ENCODE measurements at places on chromosomes 16 and 17.

GRCh38 chr17:19374136-19374535 lies 4.2 kb upstream of the MAPK7 start:
- DNase-seq: no peak

GRCh38 chr16:78784771-78785170 lies 685.3 kb downstream of the WWOX start:
- no peak for DNase-seq

GRCh38 chr17:44646280-44646679 lies 10.0 kb upstream of the MEIOC start:
- DNase-seq: no peak

DNA sequence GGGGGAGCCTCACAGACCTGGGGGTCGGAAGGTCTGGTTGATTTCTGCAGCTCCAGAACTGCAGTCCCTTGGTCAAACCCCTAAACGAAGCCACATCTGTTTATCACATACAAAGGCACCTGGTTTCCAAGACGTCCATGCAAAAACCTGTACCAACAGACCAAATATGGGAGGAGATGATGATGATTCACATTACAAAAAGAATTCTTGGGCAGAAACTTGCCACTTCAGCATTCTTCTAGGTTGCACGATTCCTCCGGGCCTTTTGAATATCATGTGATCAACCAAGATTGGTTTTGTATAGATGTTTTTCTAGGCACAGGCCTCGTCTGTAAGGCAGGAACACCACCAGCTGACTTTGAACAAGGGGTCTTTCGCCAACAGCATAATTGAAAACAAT lies 466.3 kb downstream of the SOX9 start:
- DNase-seq: no peak

DNA sequence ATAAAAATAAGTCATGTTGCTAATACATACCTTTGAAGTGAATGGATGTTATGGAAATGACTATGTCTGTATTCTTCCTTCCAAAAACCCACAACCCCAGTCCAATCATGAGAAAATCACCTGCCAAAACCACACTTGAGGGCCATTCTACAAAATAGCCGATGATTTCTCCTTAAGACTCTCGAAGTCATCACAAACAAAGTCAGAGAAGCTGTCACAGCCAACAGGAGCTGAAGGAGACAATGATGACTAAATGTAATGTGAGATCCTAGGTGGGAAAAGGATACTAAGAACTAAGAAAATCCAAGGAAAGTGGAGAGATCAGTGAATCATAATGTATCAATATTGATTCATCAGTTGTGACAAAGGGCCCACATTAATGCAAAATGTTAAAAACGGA lies 432.9 kb upstream of the DYNLRB2 start:
- DNase-seq: no peak

DNA sequence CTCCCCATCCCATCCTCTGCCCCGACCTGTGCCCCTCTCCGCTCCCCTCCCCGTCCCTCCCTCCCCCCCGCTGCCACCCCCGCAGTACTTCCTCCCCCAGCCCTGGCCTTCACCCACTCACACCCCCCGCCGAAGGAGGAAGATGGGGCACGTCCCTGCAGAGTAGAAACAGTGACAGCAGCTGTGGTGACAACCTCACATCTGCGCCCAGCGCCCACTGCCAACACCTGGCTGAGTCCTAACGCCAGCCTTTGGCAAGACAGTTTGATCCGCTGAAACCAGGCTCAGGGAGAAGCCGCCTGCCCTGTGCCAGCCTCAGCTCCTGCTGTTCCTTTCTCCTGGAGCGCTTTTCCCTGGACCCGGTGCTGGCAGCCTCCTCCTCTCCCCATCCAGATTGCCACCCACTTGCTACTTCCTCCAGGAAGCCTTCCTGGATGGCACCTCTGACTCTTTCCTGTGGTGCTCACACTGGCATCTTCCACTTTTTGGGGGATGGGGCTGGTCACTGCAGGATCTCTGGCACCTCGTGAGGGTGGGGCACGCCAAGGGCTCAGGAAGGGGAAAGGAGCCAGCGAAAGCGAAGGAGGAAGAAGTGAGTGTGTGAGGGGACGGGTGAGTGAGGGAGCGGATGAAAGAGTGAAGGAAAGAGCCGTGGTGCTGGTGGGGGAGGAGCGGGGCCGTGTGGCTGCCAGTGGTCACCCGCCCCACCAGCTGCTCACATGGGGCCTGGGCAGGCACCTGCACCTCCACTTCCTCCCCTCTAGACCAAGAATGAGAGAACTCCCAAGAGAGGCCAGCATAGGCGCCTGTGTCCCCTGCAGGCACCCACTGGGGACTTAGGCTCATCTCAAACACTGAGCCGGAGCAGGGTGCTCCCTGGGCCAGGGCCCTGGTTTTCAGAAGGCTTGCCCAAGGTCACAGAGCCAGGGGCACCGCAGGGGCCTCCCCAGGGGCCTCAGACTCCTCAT lies 27.0 kb downstream of the ZFPM1 start:
- DNase-seq: peak; percentile 37

DNA sequence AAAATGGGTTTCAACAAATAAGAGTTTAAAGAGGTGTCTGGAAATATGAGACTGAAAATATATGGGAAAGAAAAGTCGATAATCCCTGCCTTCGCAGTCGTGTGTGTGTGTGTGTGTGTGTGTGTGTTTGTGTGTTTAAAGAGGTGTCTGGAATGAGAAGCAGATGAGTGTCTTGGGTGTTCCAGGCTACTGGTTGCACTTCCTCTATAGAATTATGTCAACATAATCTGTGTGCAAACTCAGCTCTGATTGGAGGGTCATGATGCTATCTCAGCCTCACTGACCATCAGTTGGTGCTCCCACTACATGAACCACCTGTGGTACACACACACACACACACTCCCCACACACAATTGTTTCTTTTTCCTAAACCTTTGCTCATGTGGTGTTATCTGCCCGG lies 347.3 kb downstream of the NPIPA8 start:
- DNase-seq: no peak

GRCh38 chr17:42305543-42306384 lies 17.5 kb downstream of the STAT5A start:
- peak; percentile 40 for DNase-seq

GRCh38 chr17:27263386-27263785 lies 30.5 kb upstream of the WSB1 start:
- no peak for DNase-seq

- DNase-seq: peak; percentile 56
These were observed at the start of gene ITGB4 for GRCh38 chr17:75720656-75721462. ITGB4 (plus strand) TSS chr17:75721459; CDS start chr17:75724704, 3,245 bp downstream.

DNA sequence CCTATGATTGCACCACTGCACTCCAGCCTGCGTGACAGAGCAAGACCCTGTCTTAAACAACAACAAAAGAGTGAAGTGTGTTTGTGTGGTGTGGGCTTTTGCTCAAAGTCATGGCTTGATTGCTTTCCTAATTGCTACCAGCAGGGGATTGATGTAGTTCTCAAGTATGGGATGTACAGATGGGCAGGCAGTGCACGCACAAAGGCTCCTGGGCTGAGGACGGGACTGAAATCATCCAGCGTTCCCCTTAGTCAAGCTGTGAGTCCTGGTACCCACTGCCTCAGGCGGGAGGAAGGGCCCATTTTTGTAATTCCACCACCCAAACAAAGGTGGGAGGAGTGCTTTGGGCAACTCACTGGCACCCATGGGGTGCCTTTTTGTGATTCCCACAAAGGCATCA lies 47.3 kb downstream of the GDE1 start:
- no peak for DNase-seq

- DNase-seq: no peak
These were observed 7.6 kb upstream of the RPH3AL start for GRCh38 chr17:360092-360750.

DNA sequence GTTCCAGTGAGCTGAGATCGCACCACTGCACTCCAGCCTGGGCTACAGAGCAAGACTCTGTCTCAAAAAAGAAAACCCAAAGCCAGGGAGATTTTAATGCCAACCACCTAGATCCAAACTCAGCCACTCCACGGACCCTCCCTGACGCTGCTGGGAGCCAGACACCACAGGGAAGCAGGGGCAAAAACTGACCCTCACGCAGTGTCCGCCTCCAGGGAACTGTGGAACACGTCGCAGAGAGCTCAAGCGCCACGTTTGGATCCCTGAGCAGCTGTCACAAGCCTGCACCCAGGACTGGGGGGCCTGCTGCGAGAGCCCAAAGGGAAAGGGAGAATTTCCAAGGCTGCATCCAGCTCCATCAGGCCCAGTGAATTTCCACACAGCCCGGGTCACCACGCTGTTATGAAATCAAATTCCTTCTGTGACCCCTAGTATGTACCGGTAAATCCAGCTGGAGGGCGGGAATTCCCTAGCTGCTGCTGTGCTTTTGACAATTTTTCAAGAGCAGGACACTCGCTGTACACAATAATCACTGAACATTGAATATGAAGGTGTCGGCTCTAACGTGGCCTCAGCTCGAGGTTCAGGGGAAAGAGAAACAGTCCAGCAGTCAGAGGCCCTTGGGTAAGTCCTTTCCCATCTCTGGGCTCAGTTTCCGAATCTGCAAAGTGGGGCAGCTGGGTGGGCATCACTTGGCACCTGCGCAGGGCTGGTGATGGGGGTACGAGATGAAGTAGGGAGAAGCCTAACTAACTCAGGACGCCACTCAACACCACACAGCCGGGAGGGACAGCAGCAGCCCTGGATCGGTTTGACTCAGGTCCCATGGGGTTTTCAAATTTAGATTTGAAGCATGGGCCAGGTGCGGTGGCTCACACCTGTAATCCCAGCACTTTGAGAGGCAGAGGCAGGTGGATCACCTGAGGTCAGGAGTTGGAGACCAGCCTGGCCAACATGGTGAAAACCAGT lies 8.6 kb downstream of the CARHSP1 start:
- DNase-seq: no peak

DNA sequence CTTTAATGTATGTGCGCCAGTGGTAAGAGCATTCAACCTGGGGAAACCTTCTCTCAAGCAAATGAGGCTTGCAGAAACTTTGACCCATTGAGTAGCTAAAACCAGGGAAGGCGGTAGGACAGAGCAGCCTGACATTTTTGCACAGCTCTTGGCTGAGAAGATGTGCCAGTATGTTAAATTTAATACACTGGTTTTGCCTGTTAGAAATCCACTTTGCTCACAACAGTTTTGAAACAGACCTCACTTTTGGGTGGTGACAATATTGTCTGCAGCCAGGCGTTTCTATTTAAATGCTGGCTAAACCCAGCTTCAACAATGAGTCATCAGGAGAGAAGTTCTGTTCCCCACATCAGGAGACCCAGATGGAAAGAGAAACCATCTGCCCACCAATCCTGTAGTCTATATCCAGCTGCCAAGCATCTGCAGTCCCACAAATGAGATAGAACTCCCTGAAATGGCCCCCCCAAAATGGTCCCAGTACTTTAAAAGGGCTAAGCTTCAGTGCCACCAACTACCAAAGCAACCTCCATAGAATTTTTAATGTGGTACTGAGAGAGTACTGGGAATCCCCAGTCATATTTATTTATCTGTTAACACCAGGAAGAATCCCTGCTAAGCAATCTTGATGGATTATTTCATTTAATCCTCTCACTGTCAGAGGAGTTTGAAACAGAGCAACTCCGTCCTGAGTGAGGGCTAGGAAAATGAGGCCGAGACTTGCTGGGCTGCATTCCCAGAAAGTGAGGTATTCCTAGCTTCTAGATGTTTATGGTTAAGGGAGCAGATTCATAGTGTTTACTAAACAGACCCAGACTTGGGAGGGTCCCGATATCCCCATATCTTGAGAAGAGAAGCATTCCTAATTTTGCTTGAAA lies 29.0 kb upstream of the CLEC3A start:
- DNase-seq: no peak

DNA sequence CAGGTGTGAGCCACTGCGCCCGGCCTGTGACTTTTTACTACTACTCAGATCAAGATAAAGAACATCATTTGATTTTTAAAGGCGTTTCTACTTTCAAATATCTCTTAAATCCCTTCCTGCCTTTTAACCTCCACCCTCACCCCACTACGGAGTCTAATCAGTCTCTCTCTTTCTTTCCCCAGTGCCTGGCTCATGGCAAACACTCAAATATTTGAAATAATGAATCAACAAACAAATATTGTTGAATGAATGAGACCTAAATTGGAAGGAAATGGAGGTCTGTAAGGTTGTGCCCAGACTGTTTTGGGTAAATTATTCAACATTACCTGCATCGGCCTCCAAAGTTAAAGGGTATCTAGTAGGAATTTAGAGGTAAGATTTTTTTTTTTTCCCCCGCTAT lies 14.7 kb downstream of the COPZ2 start:
- DNase-seq: no peak

DNA sequence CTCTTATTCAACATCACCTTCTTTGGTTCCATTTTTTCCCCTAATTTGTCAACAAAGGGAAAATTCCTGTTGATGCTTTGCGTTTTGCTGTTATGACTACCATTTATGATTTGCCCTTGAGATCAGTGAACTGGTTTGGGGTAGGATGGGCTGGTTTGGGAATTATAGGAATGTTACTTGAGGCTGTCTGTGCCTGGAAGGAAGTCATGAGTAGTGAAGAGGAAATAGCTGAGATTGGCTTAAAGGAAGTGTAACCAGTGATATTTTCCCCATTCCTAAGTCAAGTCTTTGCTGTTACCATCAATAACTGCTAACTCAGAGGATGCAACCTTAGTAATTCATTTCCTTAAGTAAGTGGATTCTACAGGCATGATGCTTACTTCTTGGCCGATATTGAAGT lies 179.2 kb downstream of the MAP2K6 start:
- no peak for DNase-seq

DNA sequence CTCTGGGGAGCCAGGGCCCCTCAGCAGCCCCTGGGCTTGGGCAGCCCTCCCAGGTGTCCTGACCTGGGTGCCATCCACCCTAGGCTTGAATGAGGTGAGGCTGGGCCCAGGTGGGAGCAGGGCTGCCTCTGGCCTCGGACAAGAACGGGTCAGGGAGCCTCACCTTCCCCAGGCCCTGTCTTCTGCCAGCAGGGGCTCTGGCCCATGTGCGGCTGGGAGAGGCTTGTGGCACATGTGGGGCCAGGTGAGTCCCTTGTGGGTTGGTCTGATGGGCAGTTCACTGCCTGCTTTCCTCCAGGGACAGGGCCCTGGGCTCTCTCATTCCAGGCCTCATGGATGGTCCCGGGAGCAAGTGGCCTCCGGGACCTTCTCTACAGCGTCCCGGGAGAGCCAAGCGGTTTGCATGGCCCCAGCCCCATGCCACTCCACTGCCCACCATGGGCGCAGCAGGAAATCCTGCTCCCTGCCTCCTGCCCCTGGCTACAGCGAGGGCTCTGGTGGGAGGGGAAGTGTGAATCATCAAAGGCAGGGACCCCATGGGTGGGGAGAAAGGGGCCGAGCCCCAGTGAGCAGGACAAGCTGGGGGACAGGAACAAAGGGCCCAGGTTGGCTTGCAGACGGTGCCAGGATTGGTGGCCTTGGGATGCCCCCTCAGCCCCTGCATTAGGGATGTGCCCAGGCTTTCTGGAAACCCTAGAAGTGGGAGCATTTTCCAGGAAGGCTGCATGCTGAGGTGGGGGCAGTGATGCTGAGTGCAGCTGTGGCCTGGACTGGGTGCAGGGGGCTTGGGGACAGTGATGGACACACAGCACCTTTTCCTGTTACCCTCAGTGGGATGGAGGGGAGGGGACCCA lies 12.2 kb downstream of the VASN start:
- no peak for DNase-seq

Data from activated CD4-positive, alpha-beta T cell treated with anti-CD3 and anti-CD28 coated beads for 48 hours (primary cell).